ENCODE measurements at places on chromosomes 7 and 10. TPM values are rescaled to one million over a fixed set of nuclear protein-coding genes. Genes with fewer than 3 reads are reported as not detected.

DOCK4 gene
- 43.3 TPM for total RNA-seq

SUN3 gene
- not detected for total RNA-seq

OR6B1 gene
- not detected for total RNA-seq

OR2A5 gene
- total RNA-seq: not detected

GRCh38 chr7:132240821-132241422, 335.3 kb downstream of the PLXNA4 start:
- H3K36me3 ChIP-seq: no peaks in the 10 kb centered on the region
- H3K4me1 ChIP-seq: no peaks in the 10 kb centered on the region
- no peak for DNase-seq
- no peak overlapping the region for H3K27ac ChIP-seq

DNA sequence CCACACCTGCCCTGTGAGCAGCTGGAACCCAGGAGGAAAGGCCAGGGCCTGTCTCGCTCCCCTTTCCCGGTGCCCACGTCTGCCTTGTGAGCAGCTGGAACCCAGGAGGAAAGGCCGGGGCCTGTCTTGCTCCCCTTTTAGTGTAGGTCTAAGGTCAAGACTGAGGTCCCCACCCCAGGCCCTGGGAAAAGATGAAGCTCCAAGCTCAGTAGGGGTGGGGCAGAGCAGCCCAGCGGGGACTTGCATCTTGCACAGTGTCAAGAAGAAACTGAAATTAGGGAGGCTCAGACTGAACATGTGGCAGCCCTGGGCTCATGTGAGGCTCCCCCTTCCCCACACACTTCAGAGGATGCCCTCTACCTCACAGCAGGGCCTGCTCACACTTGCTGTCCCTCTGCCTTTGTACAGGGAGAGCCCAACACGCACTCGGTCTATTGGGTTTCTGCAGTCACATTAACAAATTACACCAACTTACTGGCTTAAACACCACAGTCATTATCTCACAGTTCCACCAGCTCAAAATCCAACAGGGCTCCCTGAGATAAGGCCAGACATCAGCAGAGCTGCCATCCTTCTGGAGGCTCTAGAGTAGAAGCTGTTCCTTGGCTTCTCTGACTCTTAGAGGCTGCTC, 12.4 kb downstream of the POLL start:
- no peaks in the 10 kb centered on the region for H3K27me3 ChIP-seq
- no peak overlapping the region for H3K4me3 ChIP-seq
- DNase-seq: no peak
- H3K27ac ChIP-seq: no peak overlapping the region
- H3K4me1 ChIP-seq: peaks cover 3% of the 10 kb centered on the region

GRCh38 chr10:102710609-102711008, 3.6 kb downstream of the ARL3 start:
- no peaks in the 10 kb centered on the region for H3K27me3 ChIP-seq
- H3K4me3 ChIP-seq: no peak overlapping the region
- no peak overlapping the region for H3K27ac ChIP-seq
- H3K36me3 ChIP-seq: no peaks in the 10 kb centered on the region
- H3K4me1 ChIP-seq: peaks cover 5% of the 10 kb centered on the region
- no peak for DNase-seq

DNA sequence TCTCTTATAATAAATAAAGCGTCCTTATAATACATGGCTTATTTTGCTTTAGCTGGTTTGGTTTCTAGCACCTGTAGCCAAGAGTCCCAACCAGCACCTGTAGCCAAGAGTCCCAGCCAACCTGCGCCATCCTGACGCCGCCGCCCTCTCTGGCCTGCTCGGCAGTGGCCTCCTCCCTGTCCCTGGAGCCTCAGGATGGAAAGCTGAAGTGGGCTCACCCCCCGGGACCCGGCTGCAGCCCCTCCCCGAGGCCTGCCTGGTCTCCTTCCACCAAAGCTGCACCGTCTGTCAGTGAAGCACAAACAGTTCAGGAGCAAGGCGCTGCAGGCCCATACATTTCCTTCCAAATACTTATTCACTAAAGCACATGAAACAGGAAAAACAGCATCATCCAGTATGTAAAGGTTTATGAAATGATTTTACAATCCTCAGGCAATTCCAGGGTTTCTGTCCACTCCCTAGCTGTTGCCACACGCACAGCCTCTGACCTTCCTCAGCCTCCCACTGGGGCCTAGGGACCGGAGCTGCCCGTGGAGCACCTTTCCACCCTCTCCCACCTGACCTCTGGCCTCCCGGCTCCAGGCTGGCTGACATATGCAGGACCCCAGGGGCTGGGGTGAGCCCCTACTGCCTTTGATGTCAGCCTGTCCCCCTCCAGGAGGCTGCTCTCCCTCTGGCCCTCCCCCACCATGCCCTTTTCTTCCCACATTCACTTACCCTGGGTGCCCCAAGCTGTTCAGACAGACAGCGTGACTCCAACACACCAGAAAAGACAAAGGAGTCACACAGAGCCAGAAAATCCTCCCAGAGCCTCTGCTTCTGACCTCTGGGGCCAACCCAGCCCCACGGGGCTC, 149.6 kb upstream of the PPP2R2D start:
- peaks cover 48% of the 10 kb centered on the region for H3K27me3 ChIP-seq
- DNase-seq: no peak
- no peaks in the 10 kb centered on the region for H3K36me3 ChIP-seq
- no peak overlapping the region for H3K4me3 ChIP-seq
- no peaks in the 10 kb centered on the region for H3K4me1 ChIP-seq

DNA sequence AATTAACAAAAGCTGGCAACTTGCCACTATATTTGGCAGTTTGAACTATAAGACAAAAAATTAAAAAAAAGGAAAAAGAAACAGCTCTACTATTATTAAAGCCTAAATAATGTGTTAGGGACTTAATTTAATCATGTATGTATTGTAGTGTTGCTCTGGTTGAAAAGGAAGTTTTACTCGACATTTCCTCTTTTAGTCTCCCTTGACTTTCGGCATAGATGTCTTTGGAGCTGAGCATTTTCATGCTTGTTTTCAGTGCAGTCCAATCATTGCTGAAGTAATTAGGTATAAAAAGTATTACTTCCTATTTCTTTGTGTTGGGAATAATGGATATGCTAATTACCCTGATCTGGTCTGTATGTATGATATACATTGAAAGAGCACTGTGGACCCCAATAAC, 216.8 kb upstream of the KLF6 start:
- no peaks in the 10 kb centered on the region for H3K36me3 ChIP-seq
- no peaks in the 10 kb centered on the region for H3K27me3 ChIP-seq
- no peaks in the 10 kb centered on the region for H3K4me1 ChIP-seq
- no peak overlapping the region for H3K27ac ChIP-seq

DNA sequence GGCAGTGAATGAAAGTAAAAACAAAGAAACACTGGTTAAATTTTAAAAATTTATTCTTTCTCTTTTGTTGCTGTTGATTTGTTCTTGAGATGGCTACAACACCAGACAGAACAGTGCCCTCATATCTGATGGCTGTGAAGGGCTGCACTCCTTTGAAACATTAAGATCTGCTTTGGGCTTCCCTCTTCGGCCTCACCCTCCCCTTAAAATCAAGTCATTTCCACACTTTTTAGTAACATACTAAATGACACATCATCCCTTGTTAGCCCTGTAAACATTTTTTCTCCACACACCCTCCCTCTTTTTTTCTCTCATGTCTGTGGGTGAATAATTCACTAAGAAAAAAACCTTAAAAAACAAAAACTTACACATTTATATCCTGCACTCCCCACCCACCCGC, 16.4 kb downstream of the IRF5 start:
- no peak overlapping the region for H3K27ac ChIP-seq
- H3K36me3 ChIP-seq: no peaks in the 10 kb centered on the region
- H3K4me3 ChIP-seq: no peak overlapping the region
- DNase-seq: no peak
- H3K27me3 ChIP-seq: no peaks in the 10 kb centered on the region

DNA sequence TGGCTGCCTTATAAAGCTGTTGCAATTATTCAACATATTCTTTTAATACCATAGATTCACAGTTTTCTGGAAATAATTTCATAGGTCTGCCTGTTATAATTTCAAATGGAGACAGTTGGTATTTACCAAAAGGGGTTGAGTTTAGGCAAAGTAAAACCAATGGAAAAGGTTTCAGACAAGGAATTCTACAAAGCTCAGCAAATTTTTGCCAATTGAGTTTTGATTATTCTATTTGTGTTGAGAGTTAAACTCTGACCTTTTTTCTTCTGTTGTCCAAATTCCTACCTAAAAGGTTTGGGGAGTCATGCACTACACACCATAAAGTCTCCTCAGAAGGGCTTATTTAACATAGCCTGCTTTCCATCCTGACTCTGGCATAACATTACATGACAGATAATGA, 38.5 kb upstream of the ABCA13 start:
- no peaks in the 10 kb centered on the region for H3K27me3 ChIP-seq
- H3K27ac ChIP-seq: no peak overlapping the region
- DNase-seq: no peak
- H3K4me3 ChIP-seq: no peak overlapping the region

DNA sequence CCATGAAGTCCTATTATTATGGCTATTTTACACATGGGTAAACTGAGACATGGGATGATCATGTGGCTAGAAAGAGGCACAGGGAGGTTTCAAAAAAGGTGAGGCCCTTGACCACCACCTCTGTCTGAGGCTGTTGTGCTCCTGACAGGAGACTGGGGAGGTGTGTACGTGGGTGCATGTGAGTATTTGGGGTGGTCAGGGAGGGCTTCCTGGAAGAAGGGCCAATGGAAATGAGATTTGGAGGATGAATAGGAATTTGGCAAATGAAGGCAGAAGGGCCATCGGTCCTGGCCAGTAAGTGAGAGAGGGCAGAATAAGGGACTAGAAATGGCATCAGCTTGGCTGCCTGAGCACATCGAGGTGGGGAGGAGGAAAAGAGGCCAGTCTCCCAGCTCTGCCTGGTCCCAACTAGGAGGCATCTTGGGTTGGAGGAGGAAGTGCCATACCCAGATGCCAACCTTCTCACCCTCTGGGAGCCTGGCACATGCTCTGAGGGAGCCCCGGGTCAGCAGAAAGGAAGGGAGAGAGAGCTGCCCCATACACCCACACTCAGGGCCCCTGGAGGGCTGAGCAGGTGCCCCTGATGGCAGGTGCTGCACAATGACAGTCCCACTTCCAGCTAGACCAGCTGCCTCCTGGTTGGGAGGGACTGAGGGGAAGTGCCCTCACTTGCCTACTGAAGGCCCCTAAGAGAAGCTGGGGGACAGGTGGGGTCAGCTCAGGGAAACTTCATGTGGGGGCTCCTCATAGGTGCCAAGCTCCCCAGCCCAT, 47.7 kb downstream of the CDH23 start:
- no peak overlapping the region for H3K27ac ChIP-seq
- no peak for DNase-seq
- no peaks in the 10 kb centered on the region for H3K36me3 ChIP-seq
- H3K4me1 ChIP-seq: no peaks in the 10 kb centered on the region
- no peak overlapping the region for H3K4me3 ChIP-seq

Data from breast epithelium (tissue), 4 donors.